ENCODE measurements at places on chromosomes 6 and 20.

DNA sequence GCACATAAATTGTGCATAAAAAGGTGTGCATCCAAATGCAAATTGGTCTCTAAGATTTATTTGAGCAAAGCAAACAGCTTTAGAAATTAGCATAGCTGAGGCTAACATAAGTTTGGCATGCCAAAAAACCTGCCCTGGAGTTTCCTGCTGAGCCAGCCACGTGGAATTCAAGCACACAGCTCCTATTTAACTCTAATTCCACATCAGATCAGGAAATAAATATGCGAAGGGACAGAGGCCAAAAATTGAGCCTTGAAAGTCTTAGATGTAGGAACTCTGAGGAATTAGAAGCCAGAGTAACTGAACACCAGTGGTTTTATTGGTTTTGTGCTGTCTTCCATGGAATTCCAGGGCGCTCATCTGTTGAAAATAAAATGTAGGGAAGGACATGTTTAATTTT, 19.6 kb downstream of the SOBP start:
- no peak for DNase-seq

- no peak for DNase-seq
Measured at GRCh38 chr6:140744659-140745320, 1370.3 kb upstream of the CITED2 start.

DNA sequence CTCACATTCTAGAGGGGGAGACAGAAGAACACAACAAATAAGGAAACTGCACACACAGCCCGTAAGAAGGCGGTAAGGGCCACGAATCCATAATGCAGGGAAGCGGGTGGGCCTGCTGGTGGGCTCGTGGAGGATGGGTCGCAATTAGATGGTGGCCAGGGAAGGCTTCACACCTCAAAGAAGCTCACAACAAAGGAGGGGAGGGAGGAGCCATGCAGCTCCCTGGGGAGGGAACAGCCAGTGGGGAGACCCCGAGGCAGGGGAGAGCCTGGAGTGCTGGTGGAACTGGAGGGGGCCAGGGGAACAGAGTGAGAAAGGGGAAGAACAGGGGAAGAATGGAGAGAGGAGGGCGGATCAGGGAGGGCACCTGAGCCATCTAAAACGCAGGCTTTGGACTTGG, 13.4 kb downstream of the SRC start:
- no peak for DNase-seq

GRCh38 chr20:846894-847278, 13.4 kb downstream of the FAM110A start:
- DNase-seq: no peak

GRCh38 chr6:159044899-159045727, at the start of gene TAGAP:
Gene TAGAP, minus strand, starts transcription at chr6:159044991. Its CDS starts 845 bp downstream, at chr6:159044146.
- no peak for DNase-seq

DNA sequence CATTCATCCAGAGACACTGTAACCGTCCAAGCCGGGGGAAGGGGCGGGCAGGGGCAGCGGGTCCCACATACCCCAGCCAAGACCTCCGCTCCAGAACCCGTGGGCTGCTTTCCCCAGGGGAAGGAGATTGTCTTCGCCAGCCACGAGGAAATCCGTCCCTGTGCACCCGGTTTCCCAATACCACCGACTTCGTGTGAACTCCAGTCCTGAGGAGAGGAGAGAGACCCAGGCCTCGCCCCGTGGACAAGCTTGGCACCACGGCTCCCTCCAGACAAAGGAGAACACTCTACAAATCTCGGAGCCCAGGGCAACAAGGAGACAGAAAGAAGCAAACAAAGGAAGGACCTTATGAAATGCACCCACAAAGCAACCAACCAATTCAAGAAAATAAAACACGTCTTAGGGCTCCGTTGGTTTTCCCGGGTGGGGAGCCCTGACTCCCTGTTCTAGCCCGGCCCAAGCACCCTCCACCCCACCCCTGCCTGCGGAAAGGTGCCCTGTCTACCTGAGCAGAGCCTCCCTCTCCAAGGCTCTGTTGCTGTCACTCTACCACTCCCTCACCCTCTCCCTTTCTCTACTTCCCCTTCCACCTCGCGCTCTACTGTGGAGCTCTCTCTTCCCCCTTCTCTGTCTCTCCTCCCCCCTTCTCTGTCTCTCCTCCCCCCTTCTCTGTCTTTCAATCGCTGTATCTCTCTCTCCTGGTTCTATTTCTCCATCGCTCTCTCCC, 1382.8 kb upstream of the DEFB115 start:
- DNase-seq: no peak

GRCh38 chr6:136823128-136823660, 802 bp downstream of the PEX7 start:
- DNase-seq: peak; percentile 5

DNA sequence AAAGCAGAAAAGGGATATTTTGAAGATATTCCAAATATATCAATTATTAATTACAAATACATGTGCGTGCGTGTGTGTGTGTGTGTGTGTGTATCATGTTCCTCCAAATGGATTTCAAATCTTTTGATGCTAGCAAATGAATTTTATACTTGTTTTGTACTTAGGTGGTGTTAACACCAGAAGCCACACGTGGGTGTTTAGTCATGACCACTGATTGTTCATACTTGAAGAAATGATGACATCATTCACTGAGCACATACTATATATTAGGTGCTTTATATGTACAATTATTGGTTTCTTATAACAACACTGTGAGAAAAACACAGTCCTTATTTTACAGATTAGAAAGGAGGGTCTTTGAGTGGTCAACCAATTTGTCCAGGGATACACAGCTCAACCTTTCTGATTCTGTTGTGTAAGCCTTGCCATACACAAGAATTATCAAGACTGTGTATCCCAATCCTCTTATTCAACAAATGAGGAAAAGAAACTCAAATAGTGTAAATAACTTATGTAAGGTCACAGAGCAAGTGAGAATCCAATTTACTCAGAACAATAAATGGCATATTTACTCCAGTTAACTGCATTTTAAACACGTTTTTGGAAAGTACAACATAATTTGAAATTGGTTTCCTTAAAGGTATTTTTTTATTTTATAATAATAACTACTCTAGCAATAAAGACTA, 88.5 kb downstream of the BCAS1 start:
- DNase-seq: no peak

DNA sequence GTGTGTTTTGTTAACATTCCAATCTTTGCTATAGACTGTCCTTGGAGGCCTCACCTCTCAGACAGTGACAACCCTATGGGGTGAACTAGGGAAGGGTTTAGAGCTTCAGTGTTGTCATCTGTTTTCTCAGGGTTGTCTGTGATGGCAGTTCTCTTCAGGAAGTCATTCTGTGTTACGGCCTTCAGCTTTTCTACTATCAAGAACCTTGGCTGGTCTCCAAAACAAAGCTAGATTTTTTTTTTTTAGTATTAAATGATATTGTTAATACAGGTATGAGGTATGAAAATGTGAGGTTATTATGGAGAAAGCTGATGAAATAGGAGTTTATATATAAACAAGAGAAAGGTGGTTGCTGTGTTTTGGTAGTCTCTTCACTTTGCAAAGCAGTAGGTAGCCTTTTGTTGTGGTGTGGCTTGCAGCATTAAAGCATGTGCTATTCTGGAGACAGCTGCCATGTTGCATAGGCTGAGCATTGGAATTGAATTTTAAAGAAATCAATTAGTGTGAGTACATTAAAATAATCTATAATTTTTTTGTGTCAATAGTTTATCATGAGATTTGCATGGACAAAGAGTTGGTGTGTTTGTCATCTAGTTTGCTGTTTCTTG, 162.6 kb downstream of the CARMIL1 start:
- DNase-seq: no peak

GRCh38 chr20:53569606-53570307, 23.9 kb downstream of the ZNF217 start:
- DNase-seq: no peak

DNA sequence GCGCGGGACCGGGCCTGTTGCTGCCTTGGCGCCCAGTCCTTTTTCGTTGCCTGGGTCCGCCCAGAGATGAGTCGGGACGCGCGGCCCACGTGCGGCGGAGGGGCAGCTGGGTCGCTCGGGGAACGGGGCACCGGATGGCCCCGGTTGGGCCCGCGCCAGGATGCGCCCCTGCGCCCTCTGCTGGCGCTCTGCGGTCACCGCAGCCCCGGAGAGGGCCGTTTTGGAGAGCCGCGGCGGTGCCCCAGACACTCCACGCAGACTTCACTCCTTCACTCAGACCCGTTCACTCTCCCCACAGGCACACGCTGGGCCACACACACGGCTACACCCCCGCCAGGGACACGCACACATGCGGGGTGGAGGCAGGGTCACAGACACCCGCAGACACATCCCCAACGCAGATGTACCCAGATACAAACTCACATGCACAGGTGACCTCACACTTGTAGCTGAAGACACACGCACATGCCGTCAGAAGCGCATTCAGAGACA, 38.8 kb downstream of the SRC start:
- peak; percentile 76 for DNase-seq

GRCh38 chr6:166266336-166266735, 41.9 kb downstream of the PRR18 start:
- DNase-seq: no peak

DNA sequence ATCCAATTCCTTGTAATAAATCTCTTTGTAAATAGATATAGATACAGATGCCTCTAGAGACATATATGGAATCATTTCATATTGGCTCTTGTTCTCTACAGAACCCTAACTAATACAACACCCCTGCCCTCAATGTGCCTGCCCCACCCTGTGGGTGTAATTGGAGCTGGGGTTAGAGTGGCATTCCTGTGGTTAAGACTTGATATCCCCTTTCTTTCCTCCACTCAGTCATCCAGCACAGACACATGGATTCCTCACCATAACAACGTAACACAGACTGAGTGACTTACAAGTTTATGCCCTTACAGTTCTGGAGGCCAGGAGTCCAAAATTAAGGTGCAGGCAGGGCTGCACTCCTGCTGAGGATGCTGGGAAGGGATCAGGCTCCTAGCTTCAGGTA, 42.8 kb downstream of the C6orf118 start:
- no peak for DNase-seq

GRCh38 chr6:81054036-81054435, 698.4 kb downstream of the TENT5A start:
- no peak for DNase-seq

DNA sequence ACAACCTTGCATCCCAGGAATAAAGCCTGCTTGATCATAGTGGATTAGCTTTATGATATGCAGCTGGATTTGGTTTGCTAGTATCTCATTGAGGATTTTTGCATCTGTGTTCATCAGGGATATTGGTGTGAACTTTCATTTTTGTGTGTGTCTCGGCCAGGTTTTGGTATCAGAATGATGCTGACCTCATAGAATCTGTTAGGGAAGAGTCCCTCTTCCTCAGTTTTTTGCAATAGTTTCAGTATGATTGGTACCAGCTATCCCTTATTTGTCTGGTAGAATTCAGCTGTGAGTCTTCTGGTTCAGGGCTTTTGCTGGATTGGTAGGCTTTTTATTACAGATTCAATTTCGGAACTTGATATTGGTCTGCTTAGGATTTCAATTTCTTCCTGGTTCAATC, 132.5 kb downstream of the ZFAND3 start:
- DNase-seq: no peak

DNA sequence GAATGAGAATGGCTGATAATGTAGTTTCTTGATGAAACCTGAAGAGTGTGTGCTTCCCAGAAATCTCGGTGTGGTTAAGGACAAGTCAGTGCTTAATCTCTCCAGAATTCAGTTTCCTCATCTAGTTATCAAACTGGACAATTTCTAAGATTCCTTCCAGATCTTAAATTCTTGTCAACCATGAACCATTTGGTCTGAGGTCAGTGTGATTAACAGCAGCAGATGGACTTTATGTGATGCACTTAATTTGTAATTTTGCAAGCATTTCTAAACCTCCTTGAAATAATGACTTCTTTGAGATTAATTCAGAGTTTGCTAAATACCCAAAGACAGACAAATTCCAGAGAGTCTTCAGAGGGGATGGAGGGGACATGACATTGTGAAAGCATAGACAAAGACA, 160.3 kb downstream of the KIF16B start:
- no peak for DNase-seq

GRCh38 chr20:49579195-49579594, 11.3 kb upstream of the PTGIS start:
- DNase-seq: no peak

GRCh38 chr20:13865156-13865555, 80.3 kb downstream of the NDUFAF5 start:
- no peak for DNase-seq

DNA sequence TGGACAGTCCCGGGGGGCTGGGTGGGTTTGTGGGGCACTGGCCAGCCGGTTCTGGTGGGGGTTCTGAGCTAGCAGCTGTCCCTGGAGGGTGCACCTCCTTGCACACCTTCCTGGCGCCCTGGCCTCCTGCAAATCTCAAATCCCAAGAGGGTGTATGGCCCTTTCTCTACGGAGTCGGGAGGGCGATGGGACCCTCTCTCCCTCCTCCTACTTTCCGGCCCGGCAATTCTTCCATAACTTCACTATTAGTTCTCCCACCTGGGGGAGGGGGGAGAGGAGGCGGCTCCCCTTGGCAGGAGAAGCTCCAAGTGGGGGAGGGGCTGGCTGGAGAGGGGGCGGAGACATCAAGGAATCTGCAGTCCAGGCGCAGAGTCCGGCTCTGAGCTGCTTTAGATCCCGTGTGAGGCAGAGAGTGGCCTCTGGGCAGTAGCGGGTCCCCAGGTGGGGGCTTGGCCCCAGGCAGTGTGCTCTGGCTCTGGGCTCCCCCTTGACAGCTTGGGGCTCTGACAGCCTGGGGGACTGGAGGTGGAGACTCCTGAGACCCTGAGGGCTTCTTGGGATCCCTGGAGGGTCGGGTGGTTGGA, 1.4 kb upstream of the LAMA5 start:
- DNase-seq: peak; percentile 45

DNA sequence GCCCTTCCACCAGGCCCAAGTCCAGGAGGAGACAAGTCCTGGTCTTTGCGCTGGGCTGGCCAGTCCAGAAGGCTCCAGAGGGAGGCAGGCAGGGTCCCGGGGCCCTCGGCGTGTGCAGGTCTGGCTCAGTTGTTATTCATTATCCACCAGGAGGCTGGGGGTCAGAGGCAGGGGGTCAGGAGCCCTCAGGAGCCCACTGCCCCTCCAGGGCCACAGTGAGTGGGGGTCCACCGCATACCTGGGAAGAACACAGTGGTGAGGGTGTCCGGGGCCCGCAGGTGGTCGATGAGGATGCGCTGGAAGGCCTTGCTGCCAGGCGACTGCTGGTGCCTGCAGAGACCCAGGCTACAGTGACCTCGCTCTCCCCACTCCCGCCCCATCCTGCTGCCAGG, 4.4 kb upstream of the C20orf144 start:
- DNase-seq: no peak

- no peak for DNase-seq
Measured at GRCh38 chr6:96823743-96824142, 13.5 kb downstream of the GPR63 start.

DNA sequence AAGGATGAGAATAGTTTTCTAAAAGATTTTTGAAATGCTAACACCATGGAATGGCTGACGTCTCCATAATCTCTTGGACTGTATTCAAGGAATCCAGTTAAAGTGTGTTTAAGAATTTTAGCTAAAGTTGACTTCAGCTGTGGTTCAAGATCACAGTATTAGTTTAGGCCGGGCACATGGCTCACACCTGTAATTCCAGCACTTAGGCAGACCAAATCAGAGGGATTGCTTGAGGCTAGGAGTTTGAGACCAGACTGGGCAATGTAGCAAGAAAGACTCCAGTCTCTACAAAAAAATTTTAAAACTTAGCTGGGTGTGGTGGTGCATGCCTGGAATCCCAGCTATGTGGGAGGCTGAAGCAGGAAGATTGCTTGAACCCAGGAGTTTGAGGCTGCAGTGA, 68.2 kb downstream of the RFPL4B start:
- no peak for DNase-seq

GRCh38 chr6:81465859-81466258, 286.6 kb downstream of the TENT5A start:
- DNase-seq: no peak
